ENCODE measurements at places on chromosomes 3 and 15.

DNA sequence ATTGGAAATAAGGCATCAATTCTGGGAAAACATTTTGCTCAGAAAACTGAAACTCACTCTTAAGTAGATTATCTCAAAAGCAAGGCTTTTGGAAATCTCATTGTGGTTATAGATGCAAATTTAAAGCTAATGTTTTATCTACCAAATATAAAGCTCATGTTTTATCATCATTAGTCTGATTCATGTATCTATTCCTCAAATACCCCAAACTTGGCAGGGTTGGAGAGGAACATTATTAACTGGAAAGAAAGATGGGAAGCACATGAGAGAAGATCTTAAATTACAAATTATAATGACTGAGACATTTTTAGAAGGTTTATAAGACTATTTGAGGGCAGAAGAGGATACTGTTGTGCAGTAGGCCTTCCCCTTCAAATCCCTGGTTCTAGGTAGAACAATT lies 137.3 kb upstream of the TGFBR2 start:
- DNase-seq = no peak

DNA sequence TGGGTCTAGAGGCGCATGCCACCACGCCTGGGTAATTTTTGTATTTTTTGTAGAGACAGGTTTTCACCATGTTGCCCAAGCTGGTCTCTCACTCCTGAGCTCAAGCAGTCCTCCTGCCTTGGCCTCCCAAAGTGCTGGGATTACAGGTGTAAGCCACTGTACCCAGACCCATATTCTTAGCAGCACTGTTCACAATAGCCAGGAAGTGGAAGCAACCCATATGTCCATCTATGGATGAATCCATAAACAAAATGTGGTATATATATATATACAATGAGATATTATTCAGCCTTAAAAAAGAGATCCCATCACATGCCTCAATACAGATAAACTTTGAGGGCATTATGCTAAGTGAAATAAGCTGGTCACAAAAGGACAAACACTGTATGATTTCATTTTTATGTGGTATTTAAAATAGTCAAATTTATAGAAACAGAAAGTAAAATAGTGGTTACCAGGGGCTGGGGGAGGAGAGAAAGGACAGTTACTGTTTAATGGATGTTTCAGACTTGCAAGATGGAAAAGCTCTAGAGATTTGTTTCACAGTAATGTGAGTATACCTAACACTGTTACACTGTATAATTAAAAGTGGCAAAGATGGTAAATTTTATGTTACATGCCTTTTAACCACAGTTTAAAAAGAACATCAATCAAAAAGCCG lies 35.7 kb upstream of the GRAMD1C start:
- no peak for DNase-seq

GRCh38 chr3:173938159-173938558 lies 540.6 kb downstream of the NLGN1 start:
- no peak for DNase-seq

DNA sequence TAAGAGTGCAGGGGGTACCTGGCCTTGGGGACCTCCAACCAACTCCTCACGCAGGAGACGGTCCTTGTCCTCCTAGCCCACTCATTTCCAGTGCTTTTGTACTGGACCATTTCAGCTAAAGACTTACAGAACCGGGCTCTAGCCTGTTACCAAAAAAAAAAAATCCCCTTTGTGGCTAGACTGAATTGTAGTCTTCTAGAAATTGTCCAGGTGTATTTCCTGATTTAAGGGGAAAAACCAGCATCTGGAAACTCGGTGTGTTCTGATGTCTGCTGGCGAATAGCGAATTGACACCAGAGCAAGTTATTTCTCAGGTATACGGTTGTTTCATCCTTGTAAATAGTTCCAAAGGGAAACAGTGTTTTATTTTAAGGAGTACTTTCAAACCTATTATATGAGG lies 21.1 kb upstream of the MINDY4B start:
- no peak for DNase-seq

GRCh38 chr3:66486646-66487045 lies 14.2 kb downstream of the LRIG1 start:
- no peak for DNase-seq

DNA sequence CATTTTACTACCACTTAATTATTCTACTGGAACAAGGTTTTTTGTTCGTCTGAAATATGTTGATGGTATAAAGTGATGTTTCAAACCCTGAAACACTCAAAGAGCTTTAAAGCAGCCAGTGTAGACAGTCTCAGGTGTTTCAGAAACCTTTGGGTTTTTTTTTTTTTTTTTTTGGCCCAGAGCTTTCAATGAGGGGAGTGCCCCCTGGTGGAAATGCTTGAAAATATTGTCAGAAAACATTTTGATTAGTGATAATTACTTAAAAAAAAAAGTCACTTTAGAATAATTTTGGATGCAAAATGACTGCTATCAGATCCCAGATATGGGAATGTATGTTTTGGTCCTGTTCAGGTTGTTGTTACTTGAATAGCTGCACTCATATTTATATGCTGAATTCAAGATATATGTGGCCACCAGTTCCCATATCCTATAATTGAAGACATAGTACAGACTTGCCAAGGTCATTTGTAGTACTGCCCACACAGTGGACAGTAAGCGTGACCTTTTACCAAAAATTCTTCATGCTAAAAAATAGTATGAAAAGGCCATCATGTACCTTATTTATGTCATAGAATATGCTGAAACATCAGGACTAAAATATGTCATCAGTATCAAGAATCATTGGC lies 35.9 kb downstream of the SATB1 start:
- DNase-seq = peak; percentile 1

DNA sequence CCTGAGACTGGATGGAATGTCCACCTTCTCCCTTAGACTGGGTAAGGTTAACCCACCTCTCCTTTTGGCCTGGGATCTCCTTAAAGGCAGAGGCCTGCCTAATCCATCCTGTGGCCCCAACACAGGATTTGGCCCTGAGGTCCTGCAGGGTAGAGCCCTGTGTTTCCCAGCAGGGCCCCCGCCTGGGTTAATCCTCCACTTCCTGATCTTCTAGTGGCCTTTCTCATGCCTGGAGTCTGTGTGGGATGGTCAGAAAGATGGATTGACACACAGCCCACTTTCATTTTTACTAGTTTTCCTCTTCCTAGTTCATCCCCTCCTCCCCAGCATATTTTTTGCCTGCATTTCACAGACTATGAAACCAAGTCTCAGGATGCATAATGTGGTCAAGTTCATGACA lies 48.9 kb upstream of the SLC6A6 start:
- no peak for DNase-seq

DNA sequence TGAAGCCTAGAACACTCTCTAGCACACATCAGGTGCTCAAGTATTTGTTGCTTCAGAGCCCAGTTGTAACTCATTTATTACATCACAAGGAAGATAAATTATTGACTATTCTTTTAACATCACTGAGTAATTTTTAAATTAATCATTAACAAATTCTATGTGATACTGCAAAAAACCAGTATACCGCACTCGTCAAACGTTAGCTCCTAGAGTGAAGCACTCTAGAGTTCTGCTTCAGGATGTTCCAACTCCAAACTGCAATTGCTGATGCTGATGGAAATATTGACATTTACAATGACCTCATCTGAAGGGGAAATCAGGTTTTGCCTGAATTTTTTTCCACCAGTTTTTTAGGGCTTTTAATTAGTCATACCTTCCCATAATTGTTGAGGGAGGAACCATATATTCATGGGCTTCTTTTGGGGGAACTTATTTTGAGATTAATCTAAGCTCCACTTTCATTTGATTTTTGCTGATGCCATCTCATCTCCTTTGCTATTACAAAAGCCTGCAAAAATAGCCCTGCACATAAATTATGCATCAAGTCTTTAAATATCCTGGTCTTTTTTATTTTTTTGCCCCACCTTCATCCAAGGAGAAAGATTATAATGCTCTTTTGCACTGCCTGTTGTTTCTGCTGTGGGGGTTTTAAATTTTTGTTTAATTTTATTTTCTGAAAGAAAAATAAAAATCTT lies 123.0 kb upstream of the STAC start:
- DNase-seq = no peak

- no peak for DNase-seq
Observed at GRCh38 chr3:16113704-16114103, 60.8 kb upstream of the GALNT15 start.

DNA sequence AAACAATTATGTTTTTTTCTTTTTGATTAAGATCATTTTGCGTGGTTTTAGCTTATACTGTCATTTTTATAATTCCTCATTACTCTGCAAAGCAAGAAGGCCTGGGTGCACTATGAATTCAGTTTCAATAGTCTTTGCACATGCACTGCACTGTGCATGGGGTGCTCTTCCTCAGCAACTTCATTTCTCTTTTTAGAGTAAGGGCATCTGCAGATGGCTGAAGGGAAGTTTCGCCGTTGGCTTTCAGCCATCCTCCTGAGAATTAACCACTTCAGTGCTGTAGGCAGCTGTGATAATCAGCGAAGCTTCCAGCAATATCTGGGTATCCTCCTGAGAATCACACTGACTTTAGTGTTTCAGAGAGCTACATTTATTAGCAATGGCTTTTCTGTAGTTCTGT lies 284.8 kb downstream of the GBE1 start:
- DNase-seq = no peak

DNA sequence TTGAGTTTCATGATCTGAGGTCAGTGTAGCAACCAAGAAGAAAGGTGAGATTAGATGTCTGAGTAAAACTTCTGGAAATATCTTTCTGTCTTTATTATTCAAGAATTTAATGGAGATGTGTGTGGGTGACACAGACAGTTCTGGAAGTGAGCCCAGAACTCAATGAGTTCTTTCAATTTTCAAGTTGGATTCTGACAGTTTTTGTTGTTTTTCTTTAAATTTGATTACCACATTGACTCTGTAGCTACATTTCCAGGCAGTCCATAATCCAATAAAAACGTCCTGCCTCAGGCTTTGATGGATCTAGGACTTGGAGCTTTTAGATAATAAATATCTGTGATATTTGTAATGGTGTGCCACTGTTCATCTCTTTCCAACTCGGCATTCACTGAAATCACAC lies 3.9 kb upstream of the PARP14 start:
- no peak for DNase-seq

- DNase-seq = no peak
Observed at GRCh38 chr3:49217688-49218470, 46.5 kb downstream of the KLHDC8B start.

- no peak for DNase-seq
Observed at GRCh38 chr3:101310978-101311375, 9.4 kb downstream of the IMPG2 start.

- no peak for DNase-seq
Observed at GRCh38 chr3:135851201-135852081, 114.1 kb upstream of the PPP2R3A start.

DNA sequence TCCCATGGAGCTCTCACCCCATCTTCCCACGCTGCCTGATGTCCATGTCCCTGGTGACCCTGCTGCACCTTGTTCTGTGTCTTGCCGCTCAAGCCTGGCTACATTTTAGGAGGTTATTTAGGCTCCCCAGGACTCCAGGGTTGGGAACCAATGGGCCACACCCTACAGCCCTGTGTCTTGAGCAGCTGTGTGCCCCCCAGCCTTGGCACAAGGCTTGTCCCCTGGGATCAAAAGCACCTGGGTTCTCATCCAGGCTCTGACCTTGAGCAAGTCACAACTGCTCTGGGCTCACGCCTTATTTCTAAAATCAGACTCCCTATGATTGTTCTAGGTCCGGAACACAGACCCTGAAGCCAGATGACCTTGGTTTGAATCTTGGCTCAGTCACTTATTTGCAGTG lies 14.1 kb downstream of the SPSB4 start:
- no peak for DNase-seq

GRCh38 chr3:10968401-10968800 lies 24.1 kb upstream of the SLC6A1 start:
- no peak for DNase-seq

GRCh38 chr15:73593304-73594074 lies 39.7 kb downstream of the NPTN start:
- no peak for DNase-seq

GRCh38 chr3:153242896-153243295 lies 80.9 kb downstream of the RAP2B start:
- no peak for DNase-seq

DNA sequence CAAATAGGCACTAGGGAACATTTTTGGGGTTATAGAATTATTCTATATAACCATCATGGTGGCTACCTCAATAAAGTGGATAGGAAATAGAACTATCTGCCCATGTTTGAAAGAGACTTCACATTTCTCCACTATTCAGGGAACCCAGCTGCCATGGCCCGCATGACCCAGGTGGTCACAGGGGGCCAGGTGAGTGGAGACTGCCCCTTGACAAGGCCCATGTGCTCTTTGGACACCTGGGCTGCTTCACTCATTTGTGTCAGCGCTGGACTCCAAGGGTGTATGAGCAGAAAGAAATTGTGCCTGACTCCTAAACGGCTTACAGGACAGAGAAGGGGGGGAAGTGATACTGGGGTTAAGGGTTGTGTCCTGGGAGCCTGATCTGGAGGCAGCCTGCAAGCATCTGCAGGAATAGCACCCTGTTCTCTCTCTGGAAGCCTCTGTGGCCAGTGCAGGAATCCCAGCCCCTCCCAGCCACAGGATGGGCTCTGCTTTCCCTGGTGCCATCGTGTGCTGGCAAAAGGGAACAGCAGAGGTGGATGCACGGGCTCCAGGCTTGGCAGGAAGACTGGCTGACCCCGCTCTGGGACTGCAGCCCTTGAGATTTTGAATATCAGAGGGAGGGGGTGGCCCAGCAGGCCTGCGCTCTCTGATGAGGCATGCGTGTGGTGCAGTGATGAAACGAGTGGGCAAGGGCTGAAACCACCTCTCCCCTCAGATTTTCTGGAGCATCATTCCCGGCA lies 9.1 kb upstream of the C3orf22 start:
- peak; percentile 19 for DNase-seq

- DNase-seq = no peak
Observed at GRCh38 chr3:45992133-45992729, 3.4 kb downstream of the FYCO1 start.

- DNase-seq = no peak
Observed at GRCh38 chr3:183022936-183023516, 42.7 kb upstream of the DCUN1D1 start.

DNA sequence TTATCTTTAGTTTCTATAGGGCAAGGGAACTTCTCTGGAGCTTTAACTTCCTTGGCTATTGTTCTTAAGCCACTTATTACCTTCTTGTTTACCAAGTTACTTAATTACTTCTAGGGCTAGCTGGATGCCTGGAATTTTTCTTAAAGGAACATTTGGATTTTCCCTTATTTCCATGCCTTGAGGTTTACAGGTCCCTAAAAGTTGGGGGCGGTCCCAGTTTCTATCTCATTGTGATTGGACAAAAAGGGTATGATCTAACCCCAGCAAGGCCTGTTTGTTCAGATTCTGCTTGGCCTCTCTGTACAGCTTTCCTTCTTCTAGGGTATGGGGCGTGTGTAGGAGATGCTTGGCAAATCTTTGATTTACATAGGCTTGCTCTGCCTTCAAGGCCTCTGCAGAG lies 17.4 kb downstream of the PDHB start:
- DNase-seq = no peak
